ENCODE measurements at places on chromosomes 16 and 17.

DNA sequence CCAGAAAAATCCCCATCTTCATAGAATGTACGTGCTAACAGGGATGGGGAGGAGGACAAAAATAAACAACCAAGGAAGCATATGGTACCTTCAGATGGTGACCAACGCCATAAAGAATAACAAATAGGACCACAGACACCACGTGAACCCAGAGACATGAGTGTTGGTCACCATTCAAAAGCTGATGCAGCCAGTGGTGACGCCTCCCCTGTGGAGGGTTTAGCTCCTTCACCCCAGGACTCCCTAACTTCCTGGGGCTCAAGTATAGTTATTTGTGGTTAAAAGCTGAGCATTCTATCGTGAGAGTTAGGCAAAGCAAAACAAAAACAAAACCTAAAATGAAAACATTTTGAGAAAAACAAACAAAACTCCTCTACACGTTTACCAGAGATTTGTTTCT is 184.7 kb downstream of the SOX9 start:
- no peak for DNase-seq

DNA sequence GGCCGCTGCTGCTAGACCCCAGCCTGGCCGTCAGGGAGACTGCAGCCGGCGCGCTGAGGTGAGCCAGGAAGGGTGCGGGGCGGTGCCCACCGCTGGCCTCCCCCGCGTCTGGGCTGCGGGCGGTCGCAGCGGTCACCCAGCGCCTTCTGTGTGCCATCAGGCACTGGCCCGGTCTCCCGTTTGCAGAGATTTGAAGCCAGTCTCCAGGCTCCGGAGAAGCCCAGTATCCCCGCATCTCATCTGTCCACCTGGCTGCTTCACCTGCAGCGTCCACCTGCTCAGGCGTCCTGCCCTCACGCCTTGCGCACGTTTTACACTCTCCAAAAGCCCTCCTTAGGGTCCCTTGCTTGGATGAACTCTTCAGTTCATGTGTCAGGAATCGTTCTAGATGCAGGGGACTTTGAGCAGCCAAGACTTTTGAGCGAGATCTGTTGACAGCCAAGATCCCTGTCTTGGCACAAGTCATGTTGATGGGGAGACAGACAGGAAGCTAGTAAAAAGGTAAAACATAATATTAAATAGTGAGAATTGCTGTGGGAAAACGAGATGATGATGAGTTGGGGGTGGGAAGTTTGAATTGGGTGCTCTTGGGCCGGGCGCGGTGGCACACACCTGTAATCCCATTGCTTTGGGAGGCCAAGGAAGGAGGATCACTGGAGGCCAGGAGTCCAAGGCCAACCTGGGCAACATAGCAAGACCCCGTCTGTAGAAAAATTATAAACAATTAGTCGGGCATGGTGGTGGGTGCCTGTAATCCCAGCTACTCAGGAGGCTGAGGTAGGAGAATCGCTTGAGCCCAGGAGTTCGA is 916 bp downstream of the HEATR3 start:
- no peak for DNase-seq

DNA sequence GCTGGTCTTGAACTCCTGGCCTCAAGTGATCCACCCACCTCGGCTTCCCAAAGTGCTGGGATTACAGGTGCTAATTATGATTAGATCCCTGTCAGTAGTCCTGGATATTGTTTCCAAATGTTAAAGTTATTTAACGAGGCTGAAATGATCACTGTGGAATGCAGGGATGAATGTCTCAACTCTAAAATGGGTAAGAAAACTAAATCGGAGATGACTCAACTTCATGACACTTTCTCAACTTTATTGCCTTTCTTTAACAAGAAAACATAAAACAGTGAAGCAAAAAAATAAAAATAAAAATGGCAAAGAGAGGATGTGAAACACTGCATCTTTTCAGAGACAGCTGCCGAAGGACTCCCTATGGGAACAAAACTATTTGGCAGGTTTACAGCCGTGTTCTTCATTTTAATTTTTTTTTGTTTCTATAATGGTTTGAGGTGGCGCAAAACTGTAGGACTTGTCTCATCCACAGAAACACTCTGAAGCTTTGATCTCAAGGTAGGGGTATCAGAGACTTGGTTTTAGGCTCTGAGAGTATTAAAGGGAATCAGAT is 382.0 kb downstream of the GRIN2A start:
- no peak for DNase-seq

- no peak for DNase-seq
Measured at GRCh38 chr16:65002265-65002664, 119.6 kb downstream of the CDH11 start.

DNA sequence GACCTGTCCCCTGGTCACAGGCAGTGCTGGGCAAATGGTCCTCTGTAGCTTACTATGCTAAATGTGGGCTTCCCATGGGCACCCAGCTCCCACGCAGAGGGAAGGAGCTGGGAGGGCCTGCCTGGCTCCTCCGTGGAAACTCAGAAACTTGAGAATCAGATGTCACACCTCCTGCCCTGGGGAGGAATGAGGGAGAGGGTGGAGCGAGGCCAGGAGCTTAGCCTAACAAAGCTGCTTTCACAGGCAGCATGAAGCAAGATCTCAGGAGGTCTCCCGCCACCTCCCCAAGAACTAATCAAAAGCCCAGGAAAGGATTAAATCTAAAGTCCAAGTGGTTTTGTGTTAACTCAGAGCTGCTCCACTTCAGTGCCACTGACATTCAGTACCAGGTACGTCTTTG is 33.6 kb upstream of the XYLT2 start:
- DNase-seq, result no peak

- no peak for DNase-seq
Measured at GRCh38 chr17:68384941-68385340, 72.4 kb downstream of the WIPI1 start.

DNA sequence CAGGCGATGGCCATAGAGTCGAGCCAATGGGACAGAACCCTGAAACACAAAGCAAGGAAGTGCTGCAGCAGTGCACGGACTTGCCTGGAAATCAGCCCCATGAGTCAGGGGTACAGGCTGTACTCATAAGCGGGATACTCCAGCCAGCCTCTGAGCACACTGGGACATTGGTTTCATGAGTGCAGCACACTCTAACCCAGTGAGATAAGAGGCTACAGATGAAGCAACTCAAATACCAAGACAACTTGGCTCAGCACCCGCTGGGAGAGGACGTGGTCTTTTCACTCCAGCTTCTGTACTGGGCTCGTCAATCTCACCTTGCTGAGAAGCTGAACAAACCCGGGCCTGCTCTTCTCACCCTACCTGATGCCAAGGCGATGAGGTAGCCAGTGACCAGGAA is 98.2 kb downstream of the AXIN2 start:
- no peak for DNase-seq
